CD4-positive, alpha-beta memory T cell (primary cell): ENCODE measurements at places on chromosomes 5 and 9. TPM values are rescaled to one million over a fixed set of nuclear protein-coding genes. Genes with fewer than 3 reads are reported as not detected.

DNA sequence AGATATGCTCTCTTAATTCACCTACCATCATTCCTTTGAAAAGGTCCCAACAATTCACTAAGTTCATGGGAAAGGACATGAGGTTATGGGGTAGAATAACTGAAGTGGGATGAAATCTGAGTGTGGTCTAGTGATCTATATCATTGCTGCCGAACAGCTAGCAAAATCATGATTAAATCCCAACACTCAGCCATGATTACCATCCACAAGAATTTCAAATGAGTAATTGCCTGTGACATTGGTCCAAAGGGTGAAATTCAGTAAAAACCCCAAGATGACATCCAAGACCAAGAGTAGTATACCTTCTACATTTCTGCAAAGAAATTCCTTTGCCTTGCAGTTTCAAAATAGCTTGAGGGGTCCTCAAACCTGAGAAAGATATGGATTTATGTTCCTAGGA, 225.6 kb downstream of the SPOCK1 start:
- H3K36me3 ChIP-seq = no peaks in the 10 kb centered on the region
- H3K27ac ChIP-seq = no peak overlapping the region
- H3K4me3 ChIP-seq = no peak overlapping the region
- DNase-seq = no peak
- no peaks in the 10 kb centered on the region for H3K4me1 ChIP-seq

DNA sequence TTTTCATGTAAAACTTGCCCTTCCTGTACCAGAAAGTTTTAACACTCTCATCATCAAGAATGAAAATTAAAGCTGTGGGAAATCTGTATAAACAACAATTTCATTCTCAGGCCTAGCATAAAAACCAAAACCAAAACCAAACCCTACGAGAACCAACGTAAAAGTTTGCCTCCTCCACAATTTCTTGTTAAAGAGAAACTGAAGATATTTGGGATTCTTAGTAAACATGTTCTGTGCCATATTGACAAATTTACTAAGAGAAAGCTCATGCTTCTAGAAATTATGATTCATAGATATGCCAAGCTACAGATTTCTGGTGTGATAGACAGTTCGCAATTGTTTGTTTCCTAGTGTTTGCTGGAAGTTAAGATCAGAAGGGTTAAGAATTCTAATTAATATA, 801.0 kb upstream of the NUDT12 start:
- H3K36me3 ChIP-seq = no peaks in the 10 kb centered on the region
- no peak overlapping the region for H3K27ac ChIP-seq
- no peak for DNase-seq

- H3K4me1 ChIP-seq = peaks cover 19% of the 10 kb centered on the region
- DNase-seq = no peak
- H3K4me3 ChIP-seq = no peak overlapping the region
- no peak overlapping the region for H3K27ac ChIP-seq
- H3K36me3 ChIP-seq = no peaks in the 10 kb centered on the region
Observed at GRCh38 chr9:137411645-137412380, 11.1 kb downstream of the EXD3 start.

GRCh38 chr5:145960848-145961600, 24.6 kb downstream of the SH3RF2 start:
- no peaks in the 10 kb centered on the region for H3K4me1 ChIP-seq
- no peaks in the 10 kb centered on the region for H3K27me3 ChIP-seq
- H3K36me3 ChIP-seq = no peaks in the 10 kb centered on the region
- no peak overlapping the region for H3K27ac ChIP-seq
- DNase-seq = no peak

DNA sequence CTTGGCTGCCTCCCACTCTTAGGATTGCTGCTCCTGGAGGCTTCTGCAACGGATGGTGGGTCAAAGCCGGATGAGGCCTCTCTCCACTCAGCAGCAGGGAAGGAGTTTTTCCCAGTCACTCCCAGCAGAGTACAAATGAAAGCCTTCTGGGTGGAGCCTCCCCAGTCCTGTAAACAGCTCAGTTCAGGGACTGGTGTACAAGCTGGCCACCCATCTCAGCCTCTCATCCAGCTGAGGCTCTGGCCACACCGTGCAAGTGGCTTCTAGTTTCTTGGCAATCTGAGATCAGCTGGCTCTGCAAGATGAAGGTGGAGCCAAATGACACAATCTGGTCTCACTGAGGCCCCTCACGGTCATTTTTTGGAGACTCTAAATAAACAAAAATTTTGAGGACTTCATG, 10.0 kb downstream of the GPX3 start:
- no peaks in the 10 kb centered on the region for H3K4me1 ChIP-seq
- DNase-seq = no peak
- peaks cover 63% of the 10 kb centered on the region for H3K36me3 ChIP-seq
- no peak overlapping the region for H3K4me3 ChIP-seq

- H3K4me3 ChIP-seq = no peak overlapping the region
- peaks cover 7% of the 10 kb centered on the region for H3K4me1 ChIP-seq
- no peaks in the 10 kb centered on the region for H3K36me3 ChIP-seq
- DNase-seq = no peak
- no peak overlapping the region for H3K27ac ChIP-seq
Observed at GRCh38 chr5:140607031-140607430, 25.9 kb downstream of the CD14 start.

The DNAJC18 gene
- 6.2 TPM for total RNA-seq

The CCDC152 gene
- total RNA-seq = 6.9 TPM

The CCNI2 gene
- total RNA-seq = 12.5 TPM

The TAF11L12 gene
- not detected for total RNA-seq

The IFNA13 gene
- total RNA-seq = not detected

The FOXD4L4 gene
- 0.47 TPM for total RNA-seq

The C5orf63 gene
- total RNA-seq = 17.9 TPM
